ENCODE measurements at places on chromosomes 1 and 21.

DNA sequence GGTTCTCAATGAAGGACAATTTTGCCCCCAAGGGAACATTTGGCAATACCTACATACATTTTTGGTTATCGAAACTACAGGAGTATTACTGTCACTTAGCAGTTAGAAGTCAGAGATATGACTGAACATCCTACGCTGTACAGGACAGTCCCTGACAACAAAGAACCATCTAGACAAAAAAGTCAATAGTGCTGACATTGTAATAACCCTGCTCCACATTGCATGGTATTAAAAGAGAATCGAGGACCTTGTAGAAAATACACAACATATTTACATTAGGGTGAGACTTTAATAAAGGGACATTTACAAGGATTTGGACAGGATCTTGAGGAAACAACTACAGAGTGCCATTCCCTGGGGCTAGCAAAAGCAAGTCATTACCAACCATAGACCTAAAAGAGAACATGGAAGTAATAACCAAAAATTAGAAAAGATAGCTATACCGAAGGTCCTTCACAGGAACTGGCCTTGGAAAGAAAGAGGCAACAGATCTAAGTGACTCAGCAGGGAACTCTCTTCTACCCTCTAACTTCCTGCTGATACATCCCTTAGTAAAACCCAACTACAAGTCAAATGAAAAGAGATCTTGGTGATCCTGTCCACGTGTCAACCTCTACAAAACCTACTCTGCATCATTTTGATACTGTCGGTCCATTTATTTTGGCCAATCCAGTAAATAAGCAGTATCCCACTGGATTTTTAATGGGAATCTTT lies 40.2 kb downstream of the ANGPTL3 start:
- DNase-seq, result no peak

- no peak for DNase-seq
These were observed 5.4 kb downstream of the ARHGEF10L start for GRCh38 chr1:17544776-17545350.

GRCh38 chr1:30786264-30786991 lies 28.9 kb upstream of the LAPTM5 start:
- no peak for DNase-seq

DNA sequence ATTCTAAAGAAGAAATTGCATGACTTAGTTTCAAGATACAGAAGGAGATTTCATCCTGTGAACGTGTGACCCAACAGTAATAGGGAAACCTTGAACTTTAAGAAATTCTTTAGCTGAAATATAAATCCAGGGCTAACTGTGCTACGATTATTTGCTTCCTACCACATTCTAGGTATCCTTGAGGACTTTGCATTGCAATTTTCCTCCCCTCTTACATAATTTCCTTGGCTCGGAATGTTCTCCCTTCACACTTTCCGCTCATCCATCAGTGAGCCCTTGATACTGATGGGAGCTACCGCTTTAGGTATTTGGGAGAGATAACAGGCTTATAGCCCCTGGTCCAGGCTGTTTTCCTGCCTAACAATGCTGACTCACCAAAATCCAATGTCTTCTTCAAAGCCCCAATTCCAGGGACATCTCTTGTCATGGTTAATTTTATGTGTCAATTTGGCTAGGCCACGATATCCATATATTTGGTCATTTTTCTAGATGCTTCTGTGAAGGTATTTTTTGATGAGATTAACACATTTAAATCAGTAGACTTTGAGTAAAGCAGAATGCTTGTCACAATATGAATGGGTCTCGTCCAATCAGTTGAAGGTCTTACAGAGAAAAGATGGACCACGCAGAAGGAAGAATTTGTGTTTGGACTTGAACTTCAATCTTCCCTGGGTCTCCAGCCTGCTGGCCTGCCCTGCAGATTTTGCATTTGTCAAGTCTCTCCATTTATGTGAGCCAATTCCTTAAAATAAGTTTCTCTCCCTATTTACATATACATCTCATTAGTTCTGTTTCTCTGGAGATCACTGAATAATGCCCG lies 121.2 kb downstream of the PTPN14 start:
- DNase-seq, result no peak

DNA sequence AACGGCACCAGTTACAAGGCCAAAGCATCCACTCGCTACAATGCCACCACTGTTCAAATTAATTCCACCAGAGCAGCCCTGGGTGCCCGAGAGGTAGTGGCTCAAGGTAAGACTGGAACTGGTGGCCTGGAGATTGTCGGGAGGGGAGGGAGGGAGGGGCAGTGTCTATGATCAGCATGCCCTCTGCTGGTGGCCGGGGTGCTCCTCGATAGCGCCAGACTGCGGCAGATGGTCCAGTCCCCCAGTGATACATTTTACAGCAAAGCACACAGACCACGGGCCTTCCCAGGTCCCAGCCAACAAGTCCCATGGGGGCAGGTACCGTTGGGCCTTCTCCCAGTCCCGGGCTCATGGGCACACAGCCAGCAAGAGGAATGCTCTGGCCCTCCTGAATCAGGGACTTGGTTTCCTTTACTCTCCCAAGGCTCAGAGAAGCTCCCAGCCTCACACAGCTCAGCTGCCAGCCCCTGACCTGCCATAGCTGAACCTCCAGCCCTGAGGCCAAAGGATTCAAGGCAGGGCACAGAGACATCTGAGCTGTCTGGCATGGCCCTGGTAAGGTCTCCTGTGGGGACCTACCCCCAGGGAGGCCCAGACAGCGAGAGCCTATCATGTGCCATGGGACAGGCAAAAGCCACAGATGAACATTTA lies 15.3 kb downstream of the ACOT7 start:
- peak; percentile 60 for DNase-seq

Measured in WTC11 (cell line).